Activated CD4-positive, CD25-positive, alpha-beta regulatory T cell treated with anti-CD3 and anti-CD28 coated beads, Interleukin-2, amount 50 U/mL, for 16 hours (primary cell): ENCODE measurements at places on chromosomes 7 and 10.

DNA sequence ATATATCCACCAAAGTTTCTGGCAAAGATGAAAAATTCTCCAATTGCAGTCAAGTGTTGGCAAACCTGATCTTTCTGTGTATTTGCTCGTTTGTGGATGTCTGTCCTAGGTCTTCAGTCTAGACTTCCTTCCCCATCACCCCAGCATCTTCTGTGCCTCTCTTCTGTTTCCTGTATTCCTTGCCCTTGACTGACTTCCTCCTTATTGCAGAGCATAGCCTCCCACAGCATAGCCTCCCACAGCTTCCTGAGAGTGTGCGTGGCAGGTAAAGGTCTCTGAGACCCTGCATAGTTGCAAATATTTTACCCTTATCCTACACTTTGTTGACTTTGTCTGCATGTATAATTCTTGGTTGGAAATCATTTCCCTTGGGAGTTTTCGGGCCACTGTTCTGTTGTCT is 18.4 kb downstream of the SLC18A2 start:
- DNase-seq = no peak

GRCh38 chr7:112370436-112370835 is 79.8 kb upstream of the IFRD1 start:
- DNase-seq = no peak

- DNase-seq = no peak
Observed at GRCh38 chr7:119748251-119748860, 524.6 kb upstream of the KCND2 start.

DNA sequence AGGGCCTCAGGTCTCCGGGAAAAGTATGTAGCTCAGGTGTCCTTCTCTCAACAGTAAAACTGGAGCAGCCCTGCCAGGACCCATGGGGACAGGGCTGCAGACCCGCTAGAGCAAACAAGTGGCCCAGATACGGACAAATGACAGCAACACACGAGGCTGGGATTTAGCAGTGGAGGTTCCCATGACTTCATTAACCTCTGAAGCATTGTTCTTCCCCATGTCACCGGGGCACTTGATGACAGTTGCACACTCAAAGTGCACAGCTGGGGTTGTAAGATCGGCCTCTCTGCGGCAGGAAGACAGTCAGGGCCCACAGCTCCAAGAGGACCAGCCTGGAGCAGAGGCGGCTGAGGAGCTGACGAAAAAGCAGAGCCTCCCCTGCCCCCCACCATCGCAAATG is 12.5 kb upstream of the PODXL start:
- no peak for DNase-seq

DNA sequence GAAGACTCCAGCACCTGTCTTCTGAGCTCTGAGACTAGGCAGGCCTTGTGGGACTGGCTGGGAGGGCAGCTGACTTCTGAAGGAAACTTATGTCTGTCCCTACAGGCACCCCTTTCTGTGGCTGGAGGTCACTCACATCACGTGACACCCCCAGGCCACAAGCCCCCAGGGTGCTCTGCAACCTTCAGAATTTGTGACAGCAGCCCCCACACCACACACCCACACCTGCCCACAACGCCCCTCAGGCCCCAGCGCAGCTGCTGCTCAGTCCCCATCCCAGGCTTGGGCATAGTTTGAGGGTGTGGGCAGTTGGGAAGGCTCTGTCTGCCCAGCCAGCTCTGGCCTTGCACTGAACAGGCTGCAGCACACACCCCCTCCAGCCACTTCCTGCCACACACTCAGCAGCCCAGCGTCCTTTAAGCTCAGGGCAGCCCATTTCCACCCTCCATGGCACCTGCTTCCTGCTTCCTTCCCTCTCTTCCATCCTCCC is 80.0 kb upstream of the UNC5B start:
- no peak for DNase-seq

DNA sequence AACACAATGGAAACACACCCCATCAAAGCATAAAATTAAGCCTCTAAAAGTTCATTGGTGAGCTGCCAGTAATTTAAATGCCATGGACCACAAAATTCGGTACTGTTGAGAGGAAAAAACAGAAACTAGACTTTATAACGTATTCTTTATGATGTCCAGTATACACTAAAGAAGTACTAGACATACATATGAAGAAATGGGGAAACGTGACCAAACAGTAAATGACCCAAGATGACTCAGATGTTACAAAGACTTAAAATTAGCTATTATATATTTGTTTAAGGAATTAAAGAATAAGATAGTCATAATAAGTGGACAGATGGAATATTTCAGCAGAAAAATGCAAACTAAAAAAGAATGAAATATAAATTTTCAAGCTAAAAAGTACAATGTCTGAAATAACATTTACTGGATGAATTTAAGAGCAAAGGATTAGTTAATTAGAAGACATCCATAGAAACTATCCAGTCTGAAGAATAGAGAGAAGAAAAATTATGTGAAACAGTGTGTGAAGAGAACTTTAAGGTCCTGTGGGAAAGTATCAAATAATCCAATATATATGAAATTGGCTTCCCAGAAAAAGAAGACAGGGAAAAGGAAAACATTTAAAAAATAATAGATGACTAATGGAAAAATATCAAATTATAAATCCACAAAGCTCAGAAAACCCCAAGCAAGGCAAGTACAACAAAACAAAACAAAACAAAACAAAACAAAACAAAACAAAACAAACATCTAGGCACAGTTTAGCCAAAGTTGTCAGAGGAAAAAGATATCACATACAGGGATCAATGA is 69.4 kb downstream of the SAMD9 start:
- DNase-seq = no peak

DNA sequence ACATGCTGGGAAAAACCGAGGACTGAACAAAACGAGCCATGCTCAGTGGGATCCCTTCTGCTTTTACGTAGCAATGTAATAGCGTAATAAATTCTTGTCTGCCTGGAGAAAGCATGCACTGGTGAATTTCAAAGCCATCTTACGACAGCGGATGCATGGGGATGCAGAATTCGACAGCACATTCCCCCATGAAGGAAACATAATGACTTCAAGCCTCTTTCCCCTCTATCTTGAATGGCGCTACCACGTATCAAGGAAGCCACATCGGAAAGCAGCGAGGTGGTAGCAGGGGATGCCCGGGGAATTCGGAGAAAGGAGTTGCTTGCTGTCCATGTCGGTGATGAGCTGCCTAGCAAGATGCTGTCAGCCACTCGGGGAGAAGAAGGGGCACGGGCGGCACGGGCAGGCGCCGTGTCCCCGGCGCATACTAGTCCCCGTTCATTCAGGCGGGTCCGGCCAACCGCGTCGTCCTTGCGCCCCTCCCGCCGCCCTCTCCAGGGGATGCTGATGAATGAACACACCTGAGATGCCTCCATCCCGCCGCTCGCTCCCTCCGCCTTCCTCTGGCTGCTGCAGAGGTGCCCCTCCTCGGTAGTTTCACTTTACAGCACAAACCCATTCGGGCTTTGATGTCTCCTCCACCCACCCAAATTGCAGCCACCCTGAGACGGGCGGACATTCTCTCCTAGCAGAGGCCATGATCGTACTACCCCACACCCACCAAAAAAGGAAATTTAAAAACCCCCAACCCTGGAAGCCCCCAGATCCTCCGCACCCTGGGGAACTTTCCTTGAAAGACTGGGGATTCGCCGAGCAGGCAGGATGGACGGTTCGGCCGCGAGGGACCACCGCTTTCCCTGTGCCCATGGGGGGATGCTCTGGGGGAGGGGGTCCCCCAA is 644 bp downstream of the SORBS1 start:
- DNase-seq = no peak

DNA sequence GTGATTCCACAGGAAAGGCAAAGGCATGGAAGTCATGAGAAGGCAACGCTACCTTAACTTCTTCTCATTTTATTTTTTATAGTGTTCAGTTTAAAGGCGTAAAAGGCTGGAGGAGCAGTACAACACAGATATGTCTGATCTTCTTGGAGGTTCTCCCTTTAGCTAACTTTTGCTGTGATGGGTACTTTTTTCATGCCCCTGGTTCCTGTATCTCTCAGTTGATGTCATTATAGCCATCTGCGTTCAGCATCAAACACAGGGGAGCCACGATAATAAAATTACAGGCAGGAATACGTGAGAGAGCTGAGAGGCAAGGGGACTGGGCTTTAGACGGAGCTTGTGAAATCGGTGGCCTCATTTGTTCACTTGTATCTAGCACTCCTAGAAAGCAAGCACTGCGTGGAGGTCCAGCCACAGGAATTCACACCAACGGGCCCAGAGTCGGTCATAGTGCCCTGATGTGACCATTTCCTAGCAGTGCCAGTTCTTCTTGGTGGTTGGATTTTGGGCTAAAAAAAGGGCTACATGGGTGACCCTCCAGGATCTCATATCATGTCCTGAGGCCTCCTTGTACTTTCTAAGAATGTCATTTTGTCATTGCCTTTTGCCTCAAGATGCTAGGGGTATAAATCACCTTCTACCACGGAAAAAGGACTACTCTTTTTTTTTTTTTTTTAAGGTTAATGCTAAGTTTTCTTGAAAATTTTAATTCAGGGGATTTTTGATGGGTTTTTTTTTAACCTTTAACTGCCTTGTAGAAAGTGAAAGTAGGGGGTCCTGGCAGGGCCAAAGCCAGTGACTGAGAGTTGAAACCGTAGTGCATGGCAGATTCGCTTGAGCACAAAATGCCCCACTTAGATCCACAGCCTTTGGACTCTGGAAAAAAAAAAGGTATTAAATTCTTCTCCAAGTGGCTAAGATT is 191.5 kb downstream of the CELF2 start:
- DNase-seq = no peak

DNA sequence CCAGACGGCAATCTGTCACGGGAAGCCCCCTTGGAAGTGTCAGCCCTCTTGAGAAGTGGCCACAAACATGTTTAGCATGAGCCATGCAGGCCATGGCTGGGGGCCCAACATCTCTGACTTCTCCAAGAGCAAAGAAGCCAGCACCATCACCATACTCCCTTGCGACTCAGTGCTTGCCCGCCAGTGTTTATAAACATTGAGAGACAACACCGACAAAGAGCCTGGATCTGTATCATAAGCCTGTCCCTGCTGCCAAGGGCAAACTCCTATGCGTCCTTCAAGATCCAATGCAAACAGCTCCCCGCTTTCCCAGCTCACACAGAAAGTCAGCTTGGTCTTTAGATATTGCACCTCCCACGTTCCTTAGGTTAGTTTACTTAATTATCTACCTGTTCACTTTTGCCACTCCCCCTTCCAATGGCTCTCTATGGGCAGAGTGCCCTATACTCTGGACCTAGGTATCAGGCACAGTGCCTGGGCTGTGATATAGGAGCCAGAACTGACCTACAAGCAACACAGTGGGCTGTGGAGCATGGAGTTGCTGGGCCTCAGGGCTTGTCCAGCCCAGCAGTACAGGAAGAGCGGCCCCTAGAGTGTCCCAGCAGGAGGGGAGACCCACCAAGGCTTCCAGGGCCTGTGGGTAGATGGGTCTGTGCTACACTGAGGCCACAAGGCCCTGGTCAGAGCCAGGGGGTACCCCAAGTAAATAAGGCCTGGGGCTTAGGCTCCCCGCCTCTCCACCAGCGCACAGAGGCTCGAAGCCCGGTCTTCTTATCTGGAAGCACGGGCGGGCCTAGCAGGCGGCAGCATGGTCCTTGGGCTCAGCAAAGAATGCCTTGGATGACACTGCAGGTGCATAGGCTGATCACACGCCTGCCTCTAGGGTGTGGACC is 37.7 kb downstream of the CAMK2B start:
- no peak for DNase-seq

GRCh38 chr10:17961551-17962422 is 10.1 kb downstream of the SLC39A12 start:
- DNase-seq = no peak

DNA sequence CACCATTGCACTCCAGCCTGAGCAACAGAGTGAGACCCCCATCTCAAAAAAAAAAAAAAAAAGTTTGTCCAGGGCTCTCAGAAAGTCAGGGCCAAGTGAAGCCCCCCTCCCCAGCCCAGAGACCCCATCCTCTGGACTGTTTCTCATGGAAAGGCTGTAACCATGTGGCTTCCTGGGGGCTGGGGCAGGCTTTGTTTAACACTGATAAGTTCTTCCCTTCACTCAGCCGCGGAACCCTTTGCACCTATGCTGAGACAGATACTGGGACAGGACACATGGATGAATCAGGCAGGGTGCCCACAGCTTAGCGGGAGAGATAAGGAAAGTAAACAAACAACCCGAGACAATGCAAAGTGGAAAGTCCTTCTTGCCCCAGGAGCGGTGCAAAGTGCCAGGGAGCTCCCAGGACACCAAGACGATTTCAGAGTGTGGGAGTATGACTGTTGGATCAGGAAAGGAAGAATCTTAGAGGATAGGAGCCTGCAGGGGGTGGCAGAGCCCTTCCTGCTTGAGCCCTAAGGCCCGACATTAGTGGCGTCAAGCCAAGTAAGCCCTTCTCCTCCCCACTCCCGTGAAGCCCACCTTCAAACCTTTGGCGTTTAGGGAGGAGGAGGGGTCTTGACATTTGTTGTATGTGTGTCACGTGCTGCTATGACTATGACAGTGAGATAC is 11.6 kb downstream of the MLXIPL start:
- no peak for DNase-seq

GRCh38 chr10:86317949-86318725 is 48.5 kb downstream of the GRID1 start:
- no peak for DNase-seq

DNA sequence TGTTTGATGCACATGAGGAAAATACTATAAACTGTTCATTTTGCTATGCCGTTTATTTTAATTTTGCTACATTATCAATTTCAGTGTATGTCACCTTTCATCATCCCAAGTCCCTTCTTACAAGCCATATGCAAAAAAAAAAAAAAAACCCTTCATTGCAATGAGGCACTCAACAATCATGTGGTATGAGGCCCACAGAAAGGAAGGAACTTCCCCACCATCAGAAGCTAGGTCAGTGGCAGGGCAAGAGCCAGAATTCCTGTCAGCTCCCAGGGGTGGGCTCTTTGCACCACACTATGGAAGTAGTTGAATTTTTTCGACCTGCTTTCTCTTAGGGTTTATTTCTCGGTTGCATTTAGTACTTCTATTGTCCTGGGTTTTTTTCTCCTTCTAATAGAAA is 75.4 kb downstream of the NOC3L start:
- DNase-seq = no peak

- DNase-seq = no peak
Observed at GRCh38 chr10:99917963-99918825, 91.6 kb downstream of the DNMBP start.

- no peak for DNase-seq
Observed at GRCh38 chr7:55246171-55246570, 119.0 kb upstream of the LANCL2 start.
